NCI-H460 (cell line): ENCODE measurements at places on chromosomes 5 and 9. TPM values are rescaled to one million over a fixed set of nuclear protein-coding genes. Genes with fewer than 3 reads are reported as not detected.

GRCh38 chr9:131276891-131277286, 579 bp upstream of the FAM78A start:
- no peak for DNase-seq

DNA sequence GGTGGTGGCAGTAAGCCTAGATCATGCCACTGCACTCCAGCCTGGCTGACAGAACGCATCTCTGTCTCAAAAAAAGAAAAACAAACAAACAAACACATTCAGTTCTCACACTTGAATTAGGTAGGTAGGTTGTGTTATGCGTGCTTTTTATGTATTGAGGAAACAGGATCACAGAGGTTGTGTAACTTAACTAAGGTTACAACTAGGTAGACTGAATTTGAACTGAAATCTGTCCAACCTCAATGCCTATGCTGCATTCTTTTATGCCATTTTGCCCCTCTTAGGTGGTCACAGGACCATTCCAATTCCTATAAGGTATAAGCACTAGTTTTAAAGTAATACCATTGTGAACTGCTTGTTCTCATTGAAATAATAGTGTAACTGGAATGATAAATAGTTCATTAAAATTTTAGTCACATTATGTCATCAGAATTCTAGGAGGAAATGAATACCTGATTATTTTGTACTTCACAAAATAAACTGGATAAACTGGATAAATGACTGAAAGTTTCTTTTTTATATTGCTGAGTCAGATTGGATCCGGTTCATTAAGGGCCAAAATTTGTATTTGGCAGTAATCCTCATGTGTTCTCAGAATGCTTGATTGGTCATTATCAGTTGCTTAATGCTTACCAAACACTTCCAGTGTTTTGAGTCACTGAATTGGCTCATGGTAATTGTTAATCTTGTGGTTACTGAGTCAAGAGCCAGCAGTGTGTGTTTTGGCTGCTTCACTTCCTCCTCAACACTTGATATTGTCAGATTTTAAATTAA, 7.1 kb downstream of the UBAP1 start:
- DNase-seq: peak; percentile 54

GRCh38 chr9:85137696-85138095, 468.2 kb downstream of the NTRK2 start:
- no peak for DNase-seq

- peak; percentile 76 for DNase-seq
Observed at GRCh38 chr5:151659001-151659754, 27.5 kb downstream of the SPARC start.

DNA sequence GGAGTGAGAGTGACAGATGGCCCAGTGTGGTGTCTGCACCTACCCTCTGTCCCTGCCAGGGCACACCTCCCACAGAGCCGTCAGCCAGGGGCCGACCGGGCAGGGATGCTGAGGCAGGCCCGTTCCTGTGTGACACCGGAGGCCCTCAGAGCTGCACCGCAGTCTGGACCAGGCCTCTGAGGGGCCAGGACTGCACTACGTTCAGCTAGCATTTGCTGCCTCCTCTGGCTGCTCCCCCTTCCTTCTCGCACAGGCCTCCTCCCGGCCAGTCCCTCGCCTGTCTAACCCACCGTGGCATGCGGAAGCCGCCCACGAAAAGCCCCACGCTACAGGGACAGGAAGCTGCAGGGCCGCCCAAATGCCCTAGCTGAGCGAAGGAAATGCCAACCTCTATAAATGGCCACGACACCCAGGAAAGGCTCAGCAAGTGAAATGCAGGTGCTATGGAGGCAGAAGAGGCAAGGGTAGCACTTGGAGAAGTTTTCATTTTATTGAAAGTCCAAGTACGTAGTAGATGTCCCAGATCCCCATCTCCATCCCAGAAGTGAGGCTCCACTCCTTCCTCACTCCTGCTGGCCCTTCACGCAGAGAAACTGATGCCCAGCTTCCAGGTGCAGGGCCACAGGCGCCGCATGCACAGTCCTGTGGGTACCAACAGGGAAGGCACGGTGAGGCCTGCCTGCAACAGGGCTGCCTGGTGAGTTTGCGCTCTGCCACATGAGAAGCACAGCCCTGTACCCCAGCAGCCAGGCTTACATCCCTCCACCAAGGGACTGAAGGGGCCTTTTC, 38.7 kb downstream of the MAPK9 start:
- DNase-seq: no peak

GRCh38 chr9:112556497-112557442, 70.1 kb downstream of the KIAA1958 start:
- no peak for DNase-seq

Gene CDC20B
- total RNA-seq: not detected in 2 replicates

Gene TRPM6
- 1.4 TPM in 2 replicates for total RNA-seq

- DNase-seq: no peak
Observed at GRCh38 chr9:134349936-134350335, 23.7 kb downstream of the RXRA start.

Gene SHB
- 12.5 and 14.3 TPM in 2 replicates for total RNA-seq

Gene DBH
- not detected in 2 replicates for total RNA-seq

GRCh38 chr5:179901915-179902762, 5.6 kb downstream of the TBC1D9B start:
- no peak for DNase-seq

DNA sequence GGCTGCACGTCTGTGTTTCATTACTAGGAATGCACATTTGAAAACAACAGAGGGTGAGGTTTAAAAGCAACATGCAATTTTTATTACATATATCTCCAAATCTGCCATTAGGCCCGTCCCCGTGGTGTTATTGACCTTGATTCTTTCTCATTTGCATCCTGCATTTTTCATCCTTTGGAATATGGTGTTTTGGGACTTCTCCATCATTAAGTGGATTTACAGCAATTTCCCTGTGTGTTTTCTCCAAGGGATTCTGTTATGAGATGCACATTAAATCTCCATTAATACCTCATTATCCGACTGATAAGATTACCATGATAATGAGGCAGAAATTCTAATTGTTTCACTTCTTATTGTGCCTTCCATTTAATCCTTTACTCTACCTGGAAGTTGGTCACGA, 117.6 kb downstream of the GAPVD1 start:
- DNase-seq: no peak

Gene CDH18
- 0.84 and 1.8 TPM in 2 replicates for total RNA-seq

DNA sequence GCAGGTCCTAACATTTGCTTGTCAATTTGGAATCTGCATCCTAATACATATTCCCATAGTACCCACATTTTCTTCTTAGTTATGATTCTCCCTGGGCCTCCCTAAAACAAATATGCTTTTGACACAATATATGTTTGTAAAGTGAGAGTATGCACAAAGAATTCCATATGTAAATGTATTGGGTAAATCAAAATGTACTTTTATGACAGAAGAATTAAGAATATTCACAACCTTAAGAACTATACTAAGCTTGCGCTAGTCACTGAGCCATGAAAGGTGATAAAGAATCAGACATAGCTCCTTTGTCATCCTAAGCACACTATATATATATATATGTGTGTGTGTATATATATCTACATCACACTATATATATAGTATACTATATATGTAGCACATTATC, 438.5 kb downstream of the ACTL7B start:
- no peak for DNase-seq

DNA sequence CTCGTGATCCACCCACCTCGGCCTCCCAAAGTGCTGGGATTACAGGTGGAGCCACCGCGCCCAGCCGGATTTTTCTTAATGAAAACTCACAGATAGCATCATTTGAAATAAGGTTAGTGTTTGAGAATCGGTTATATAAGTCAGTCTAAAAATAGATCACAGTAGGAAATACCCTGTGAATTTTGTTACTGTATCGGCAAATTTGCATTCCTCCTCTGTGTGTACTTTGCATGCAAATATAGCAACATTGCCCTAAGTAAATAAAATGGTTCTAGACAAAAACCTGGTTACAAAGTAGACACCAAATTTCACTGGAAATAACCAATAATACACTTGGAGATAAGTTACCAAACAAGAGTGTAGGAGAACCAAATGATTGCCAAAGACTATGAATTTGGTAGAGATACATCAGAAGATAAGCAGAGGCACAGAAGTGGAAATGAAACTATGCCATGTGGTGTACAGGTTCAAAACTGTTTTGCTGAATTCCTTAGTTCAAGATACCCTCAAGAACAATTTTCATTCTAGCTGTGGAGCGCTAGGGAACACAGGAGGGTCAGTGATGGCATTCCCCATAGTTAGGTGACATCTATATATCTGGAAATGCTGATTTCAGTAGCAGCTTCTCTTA, 58.1 kb downstream of the ICE1 start:
- no peak for DNase-seq

Gene TMEM215
- total RNA-seq: not detected in 2 replicates
